CD4-positive, alpha-beta T cell treated with Interleukin-6 at 100 ng/mL for 8 hours (primary cell): ENCODE measurements at places on chromosomes 4 and X.

DNA sequence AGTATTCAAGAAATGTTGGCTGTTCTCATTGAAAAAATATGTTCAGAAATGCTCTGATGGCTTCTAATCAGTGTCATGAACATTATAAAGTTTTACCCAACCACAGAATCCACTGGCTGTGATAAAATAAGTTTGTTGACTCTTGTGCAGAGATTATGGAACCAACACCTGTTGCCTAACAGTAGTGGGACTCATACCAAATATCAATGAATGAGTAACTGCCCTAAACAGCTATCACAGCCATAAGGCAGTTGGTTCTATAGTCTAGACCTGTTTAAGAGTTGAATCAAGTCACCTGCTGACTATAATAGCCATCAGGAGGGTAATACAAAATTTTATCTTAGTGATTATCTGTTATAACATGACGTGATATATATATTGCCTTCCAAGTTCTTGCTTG lies 168.3 kb downstream of the ATOH1 start:
- no peak for DNase-seq

GRCh38 chr4:153119626-153120025 lies 84.6 kb upstream of the TRIM2 start:
- no peak for DNase-seq

- DNase-seq: no peak
These were observed 2.9 kb downstream of the ASMTL start for GRCh38 chrX:1449823-1450149.

DNA sequence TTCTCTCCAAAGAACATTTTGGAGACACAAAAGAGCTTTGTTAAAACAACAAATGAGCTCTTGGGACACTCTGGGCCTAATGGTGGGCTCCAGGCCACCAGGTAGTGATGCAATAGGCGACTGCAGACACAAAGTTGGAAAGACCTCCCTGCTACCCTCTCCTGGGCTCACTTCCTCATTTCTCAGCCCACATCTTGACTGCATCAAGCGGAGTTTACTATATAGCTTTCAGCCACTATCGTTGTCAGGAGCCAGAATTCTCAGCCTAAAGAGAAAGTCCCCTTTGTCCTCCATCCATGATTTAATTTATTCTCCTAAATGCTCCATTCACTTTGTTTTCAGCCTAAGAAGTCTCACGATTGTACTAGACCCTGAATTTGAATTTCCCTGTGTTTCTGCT lies 114.9 kb downstream of the EFHC2 start:
- DNase-seq: no peak

DNA sequence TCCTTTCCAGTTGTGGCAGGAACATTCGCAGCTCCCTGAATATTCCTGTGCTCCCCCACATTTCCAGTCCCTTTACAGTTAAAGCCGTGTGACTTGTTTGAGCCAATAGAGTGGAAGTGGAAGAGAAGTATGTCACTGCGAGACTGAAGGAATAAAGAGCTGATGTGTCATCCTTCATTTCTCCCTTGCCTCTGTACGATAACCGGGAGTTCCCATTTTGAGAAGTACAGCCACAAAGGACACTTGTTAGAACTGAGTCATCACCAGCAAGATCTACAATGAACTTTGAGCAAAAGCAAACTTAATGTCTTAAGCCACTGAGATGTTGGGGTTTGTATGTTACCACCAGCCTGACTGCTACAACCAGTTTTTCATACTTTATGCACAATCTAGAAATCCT lies 92.3 kb downstream of the SPRY1 start:
- no peak for DNase-seq

GRCh38 chrX:17192106-17192505 lies 182.9 kb upstream of the NHS start:
- DNase-seq: no peak

GRCh38 chr4:187251896-187252295 lies 528.2 kb upstream of the FAT1 start:
- no peak for DNase-seq
